ENCODE measurements at places on chromosomes 2 and 18. TPM values are rescaled to one million over a fixed set of nuclear protein-coding genes. Genes with fewer than 3 reads are reported as not detected.

Gene IL1RL2
- polyA plus RNA-seq, result not detected

Gene CCDC150
- polyA plus RNA-seq, result not detected

Gene FRZB
- not detected for polyA plus RNA-seq

Gene AQP12B
- polyA plus RNA-seq, result not detected

Gene UGT1A10
- polyA plus RNA-seq, result not detected

Gene TNS1
- not detected for polyA plus RNA-seq

Gene TOGARAM2
- 13.0 TPM for polyA plus RNA-seq

Gene ADAM23
- polyA plus RNA-seq, result not detected

Gene GRHL1
- polyA plus RNA-seq, result 0.73 TPM

GRCh38 chr2:43266711-43267111 is 40.3 kb upstream of the ZFP36L2 start:
- no peak for DNase-seq

DNA sequence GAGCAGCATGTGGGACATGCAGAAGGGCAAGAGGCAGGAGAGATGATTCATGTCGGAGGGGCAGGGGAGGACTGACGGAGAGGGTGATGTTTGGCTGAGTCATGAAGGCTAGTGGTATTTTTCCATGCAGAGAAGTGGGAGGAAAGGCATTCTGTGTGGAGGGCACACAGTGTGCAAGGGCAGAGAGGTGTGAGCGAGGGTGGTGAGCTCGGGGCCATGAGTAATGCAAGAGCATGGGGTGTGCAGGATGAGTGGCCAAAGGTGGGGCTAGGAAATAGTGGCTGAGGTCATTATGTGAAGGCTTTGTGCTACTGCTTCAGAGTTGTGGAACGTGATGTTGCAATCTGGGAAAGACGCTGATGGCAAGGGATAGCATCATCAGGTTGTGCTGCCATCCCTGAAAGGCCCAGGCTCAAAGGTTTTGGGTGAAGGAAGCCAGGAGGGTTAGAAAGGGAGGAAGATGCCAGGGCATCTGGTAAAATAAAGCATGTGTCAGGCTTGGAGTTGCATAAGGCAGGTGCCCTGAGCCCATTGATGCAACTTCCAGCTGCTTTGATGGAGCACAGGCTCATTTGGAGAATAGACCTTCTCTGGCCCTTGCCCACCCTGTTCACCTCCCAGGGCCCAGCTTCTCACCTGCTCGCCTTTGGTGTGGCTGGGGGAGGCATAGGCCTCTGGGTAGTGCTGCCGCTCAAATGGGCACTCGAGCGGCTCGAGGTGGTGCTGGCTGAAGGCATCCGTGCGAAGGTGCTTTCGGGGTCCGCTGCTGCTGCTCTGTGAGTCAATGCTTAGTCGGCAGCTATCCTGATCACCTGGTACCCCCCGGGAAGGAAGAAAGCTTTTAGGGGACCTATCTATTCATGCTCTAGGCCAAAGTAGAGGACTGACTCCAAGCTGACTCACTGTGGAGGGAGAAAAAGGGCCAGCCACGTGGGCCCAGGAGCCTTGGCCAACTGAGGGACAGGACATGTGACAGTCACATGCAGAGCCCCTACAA is 37.5 kb downstream of the PAX8 start:
- DNase-seq, result no peak

DNA sequence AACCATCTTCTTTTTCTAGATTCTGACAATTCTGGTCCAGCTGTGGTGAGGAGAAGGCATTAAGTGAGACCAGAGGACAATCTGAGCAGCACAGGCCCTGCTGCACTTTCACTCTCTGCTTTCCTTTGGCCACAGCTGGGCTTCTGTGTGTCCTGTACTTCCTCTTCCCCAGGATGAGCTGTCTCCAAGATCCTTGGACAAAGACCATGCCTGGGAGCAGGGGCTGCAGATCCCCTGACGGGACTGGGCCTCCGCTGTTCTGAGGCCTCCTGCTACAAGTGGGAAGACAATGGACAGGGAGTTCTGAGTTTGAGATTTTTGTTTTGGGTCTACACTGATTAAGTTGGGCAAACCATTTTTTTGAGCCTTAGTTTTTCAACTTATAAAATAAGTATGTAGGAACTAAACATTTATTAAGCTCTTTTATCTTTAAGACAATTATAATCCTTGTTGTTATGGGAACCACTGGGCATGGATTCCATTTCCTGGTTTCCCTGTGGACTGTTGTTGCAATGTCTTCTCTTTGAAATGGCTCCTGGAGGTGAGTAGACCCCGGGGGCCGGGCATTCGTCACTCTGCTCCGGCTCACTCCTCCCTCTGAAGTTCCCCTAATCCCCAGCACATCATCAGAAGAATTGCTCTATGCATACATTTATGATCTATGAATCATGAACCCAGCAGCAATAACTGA is 266.6 kb downstream of the ACTR3 start:
- no peak for DNase-seq

- no peak for DNase-seq
These were observed 400.5 kb downstream of the TMX3 start for GRCh38 chr18:68314403-68314802.

DNA sequence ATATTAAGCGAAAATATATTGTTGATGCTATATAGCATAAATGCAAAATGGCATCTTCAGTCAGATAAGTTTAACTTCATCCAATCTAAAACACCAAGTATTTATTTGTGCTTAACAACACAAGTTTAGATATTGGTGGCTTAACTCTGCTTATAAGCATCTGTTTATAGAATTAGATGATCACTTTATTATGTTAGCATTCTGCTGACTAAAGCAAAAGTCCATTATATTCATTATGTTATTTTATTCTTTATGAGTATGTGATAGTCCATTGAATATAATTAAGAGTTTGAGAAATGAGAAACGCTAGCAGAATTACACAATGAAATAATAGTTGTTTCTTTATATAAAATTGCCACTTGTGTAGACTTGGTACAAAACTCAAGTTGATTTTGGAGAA is 401.2 kb upstream of the CDH7 start:
- no peak for DNase-seq

DNA sequence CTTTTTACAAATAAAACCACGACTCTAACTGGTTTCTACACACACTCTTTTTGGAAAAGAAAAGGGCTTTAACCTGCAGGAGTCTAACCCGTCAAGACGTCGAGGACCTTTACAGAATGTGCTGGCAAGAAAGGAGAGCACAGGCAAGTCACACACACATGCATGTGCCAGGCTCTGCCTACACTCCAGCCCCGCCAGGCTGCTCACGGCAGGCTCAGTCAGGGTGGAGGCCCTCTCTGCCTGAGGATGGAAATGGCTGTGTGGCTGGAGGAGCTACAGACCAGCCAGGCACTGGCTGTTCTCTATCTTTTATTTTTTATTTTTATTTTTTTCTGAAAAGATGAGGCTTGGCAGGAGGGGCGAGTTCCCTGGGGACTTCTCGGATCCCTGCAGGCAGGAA is 10.2 kb downstream of the SIX3 start:
- DNase-seq, result no peak

DNA sequence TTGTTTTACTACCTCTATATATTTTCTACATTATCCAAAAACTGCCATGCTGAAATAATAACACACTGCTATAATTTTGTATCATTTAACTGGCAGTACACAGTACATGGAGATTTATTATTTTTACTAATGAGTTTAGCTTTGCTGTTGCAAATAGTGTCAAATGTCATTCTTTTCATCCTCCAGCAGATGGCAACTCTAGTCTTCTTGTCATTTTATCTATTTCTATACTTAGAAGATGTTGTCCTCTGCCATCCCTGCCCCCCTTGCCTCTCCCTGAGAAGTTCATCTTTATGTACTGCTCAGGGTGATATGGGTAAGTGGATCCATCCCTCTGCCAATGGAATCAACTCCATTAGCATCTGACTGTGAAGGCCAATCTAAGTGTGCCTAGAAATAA is 21.7 kb upstream of the LRRTM1 start:
- DNase-seq, result no peak

All from immature natural killer cell (primary cell).